Thoracic aorta (tissue), 2 donors: ENCODE measurements at places on chromosomes 1 and 21. TPM values are rescaled to one million over a fixed set of nuclear protein-coding genes. Genes with fewer than 3 reads are reported as not detected.

- DNase-seq: no peak
- no peaks in the 10 kb centered on the region for H3K4me1 ChIP-seq
- H3K4me3 ChIP-seq: no peak overlapping the region
- no peaks in the 10 kb centered on the region for H3K27me3 ChIP-seq
- no peaks in the 10 kb centered on the region for H3K36me3 ChIP-seq
- H3K27ac ChIP-seq: no peak overlapping the region
These were observed 196.2 kb upstream of the APP start for GRCh38 chr21:26366781-26367180.

GRCh38 chr21:15197696-15198095, 132.9 kb upstream of the NRIP1 start:
- H3K27ac ChIP-seq: no peak overlapping the region
- H3K36me3 ChIP-seq: no peaks in the 10 kb centered on the region
- no peaks in the 10 kb centered on the region for H3K27me3 ChIP-seq

DNA sequence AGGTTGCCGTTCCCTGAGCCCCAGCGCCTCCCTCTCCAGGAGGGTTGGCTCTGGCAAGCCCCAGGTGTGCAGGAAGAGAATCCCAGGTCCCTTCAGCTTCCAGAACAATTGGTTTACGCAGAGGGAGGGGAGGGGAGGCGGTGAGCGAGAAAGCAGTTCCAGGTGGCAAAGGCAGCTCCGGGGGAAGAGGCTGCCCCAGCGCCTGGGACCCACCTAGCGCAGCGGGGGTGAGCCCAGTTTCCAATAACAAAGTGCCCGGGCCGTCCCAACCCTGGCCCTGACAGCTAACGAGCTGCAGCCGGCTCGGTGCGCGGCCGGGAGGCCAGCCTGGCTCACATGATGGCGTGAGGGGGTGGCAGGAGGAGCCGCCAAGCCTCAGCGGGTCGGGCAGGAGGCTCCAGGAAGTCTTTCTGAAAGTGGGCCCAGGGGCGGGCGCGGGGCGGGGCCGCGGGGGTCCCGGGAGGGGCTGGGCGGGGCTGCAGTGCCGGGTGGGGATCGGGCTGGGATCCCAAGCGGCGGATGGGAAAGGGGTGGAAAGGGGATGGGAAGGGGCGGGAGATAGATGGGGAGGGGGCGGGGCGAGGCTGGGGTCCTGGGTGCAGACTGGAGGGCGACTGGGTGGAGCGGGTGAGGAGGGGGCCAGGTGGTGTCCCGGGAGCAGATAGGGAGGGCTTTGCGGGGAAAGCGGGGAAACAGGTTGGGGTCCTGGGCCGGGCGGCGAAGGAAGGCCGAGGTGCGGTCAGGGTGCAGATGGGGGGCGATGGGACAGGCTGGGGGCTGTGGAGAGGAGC, 22.8 kb downstream of the DHRS3 start:
- DNase-seq: no peak
- no peaks in the 10 kb centered on the region for H3K27me3 ChIP-seq
- peak overlapping the region; percentile 69 for H3K4me3 ChIP-seq
- H3K36me3 ChIP-seq: peaks cover 6% of the 10 kb centered on the region
- peak overlapping the region; percentile 95 for H3K27ac ChIP-seq

The CHIA gene
- not detected for total RNA-seq

DNA sequence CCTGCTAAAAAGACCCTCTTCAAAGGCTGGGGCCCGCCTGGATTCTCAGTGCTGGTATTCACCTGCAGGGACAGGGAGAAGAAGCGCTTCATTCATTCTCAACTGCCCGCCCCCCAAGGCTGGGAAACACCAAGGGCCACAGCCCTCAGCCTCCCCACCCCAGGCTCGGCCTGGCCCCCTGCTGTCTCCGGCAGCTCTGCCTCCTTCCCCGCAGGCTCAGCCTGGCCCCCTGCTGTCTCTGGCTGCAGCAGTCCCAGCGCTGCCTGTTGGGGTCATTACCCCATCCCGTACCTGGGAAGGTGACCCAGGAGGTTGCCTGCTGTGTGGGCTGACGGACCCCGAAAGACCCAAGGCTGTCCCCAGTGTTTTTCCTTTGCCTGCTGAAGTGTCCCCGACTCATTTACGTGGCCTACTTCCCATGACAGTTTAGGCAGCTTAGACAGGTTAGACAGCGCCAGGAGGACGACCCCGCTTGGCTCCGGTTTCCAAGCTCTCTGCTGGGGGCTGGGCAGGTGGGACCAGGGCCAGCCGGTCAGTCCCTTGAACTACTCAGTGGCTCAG, 22.9 kb upstream of the CLSTN1 start:
- DNase-seq: no peak
- no peak overlapping the region for H3K4me3 ChIP-seq
- H3K4me1 ChIP-seq: peaks cover 6% of the 10 kb centered on the region
- H3K27ac ChIP-seq: no peak overlapping the region
- H3K27me3 ChIP-seq: no peaks in the 10 kb centered on the region
- peaks cover 8% of the 10 kb centered on the region for H3K36me3 ChIP-seq

- no peak overlapping the region for H3K27ac ChIP-seq
- DNase-seq: no peak
- peaks cover 8% of the 10 kb centered on the region for H3K4me1 ChIP-seq
- peak overlapping the region; percentile 24 for H3K4me3 ChIP-seq
These were observed 26.6 kb downstream of the TTC39A start for GRCh38 chr1:51303751-51304251.

The SLC37A1 gene
- 9.6 TPM for total RNA-seq

DNA sequence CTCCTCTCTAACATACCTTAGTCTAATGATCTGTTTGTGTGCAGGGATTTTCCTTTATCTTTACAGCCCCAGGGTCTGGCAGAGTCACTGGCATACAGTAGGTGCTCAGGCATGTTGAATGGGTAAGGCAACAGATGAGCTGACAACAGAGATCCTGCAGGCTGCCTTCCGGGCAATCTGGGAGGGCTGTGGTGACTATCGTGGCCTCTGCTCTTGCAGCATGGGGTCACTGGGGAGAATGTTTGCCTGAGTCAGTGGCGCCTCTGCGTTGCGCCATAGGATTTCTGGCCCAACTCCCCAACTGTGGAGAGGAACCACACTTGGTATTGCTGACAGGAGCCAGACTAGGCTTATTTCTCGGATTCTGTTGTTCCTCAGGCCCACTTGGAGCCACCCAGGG, 93.8 kb downstream of the LAMC2 start:
- peak overlapping the region; percentile 3 for H3K27ac ChIP-seq
- H3K36me3 ChIP-seq: no peaks in the 10 kb centered on the region
- H3K4me1 ChIP-seq: peaks cover 20% of the 10 kb centered on the region
- H3K4me3 ChIP-seq: no peak overlapping the region
- H3K27me3 ChIP-seq: no peaks in the 10 kb centered on the region

The KRTAP19-4 gene
- not detected for total RNA-seq

- DNase-seq: no peak
- no peak overlapping the region for H3K27ac ChIP-seq
- H3K36me3 ChIP-seq: no peaks in the 10 kb centered on the region
These were observed 407.4 kb downstream of the NTNG1 start for GRCh38 chr1:107548276-107548675.

The LRRC38 gene
- total RNA-seq: not detected

The IGSF9 gene
- 0.99 TPM for total RNA-seq

DNA sequence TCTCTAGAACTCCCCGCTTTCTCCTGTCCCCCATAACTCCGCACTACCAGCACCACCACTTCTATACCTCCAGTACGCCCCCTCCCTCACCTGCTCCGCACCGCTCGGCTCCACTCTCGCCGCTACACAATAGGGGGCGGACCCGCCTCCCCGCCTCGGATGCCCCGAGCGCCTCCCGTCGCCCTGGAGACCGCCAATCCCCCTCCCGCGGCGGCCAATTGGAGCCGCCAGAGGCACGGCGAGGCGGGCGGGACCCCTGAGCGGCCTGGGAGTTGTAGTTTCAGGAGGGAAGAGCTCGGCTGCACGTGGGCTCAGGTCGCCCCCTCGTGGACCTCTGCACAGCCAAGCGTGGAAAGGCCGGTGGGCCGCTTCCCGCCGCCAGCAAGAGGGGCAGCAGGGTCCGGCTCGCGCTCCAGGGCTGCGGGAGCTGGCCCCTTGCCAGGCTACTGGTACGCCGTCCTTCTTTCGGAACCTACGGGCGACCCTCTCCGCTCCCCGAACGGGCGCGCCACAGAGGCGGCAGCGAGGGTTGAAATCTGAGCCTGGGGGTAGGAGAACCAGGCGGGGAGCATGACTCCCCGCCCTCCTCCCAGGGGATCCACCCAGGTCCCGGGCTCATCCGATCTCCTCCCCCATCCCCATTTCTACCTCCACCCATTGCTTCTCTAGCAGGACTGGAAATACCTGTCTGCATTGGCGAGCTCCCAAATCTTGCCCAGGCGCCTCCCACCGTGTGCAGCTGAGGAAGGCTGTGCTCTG, at the start of gene IGSF9:
Gene IGSF9, minus strand, starts transcription at position 131 of the 759 bp plus-strand sequence. CDS start 2,159 bp downstream, outside the sequence.
- no peak within 1 kb of the TSS for H3K27ac ChIP-seq
- no peaks in the 10 kb centered on the region for H3K36me3 ChIP-seq
- DNase-seq: no peak
- H3K4me1 ChIP-seq: peaks cover 14% of the 10 kb centered on the region
- H3K27me3 ChIP-seq: no peaks in the 10 kb centered on the region

The TSTD1 gene
- 19.9 TPM for total RNA-seq

The OR10Z1 gene
- not detected for total RNA-seq

DNA sequence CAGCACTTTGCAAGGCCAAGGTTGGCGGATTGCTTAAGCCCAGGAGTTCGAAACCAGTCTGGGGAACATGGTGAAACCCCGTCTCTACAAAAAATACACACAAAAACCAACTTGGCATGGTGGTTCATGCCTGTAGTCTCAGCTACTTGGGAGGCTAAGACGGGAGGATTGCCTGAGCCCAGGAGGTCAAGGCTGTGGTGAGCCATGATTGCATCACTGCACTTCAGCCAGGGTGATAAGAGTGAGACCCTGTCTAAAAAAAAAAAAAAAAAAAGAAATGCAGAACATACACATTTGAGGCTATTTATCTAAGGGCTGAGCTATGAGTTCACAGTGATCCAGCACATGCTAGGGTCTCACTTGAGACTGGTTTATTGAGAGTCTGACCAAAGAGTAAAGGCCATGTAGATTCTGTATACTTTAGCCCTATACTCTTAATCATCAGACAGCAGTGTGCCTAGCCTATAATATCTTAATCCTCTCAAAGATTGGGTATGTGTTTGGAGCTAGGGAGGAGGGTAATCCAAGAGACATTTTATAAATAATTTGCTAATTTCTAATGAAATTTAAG, 23.9 kb downstream of the RNF2 start:
- no peaks in the 10 kb centered on the region for H3K36me3 ChIP-seq
- H3K27me3 ChIP-seq: no peaks in the 10 kb centered on the region
- peaks cover 17% of the 10 kb centered on the region for H3K4me1 ChIP-seq

GRCh38 chr21:14862794-14863720, 201.7 kb downstream of the NRIP1 start:
- H3K4me3 ChIP-seq: no peak overlapping the region
- no peaks in the 10 kb centered on the region for H3K36me3 ChIP-seq
- no peak overlapping the region for H3K27ac ChIP-seq
- no peaks in the 10 kb centered on the region for H3K4me1 ChIP-seq
- DNase-seq: no peak

- peaks cover 60% of the 10 kb centered on the region for H3K4me1 ChIP-seq
- H3K27me3 ChIP-seq: no peaks in the 10 kb centered on the region
- H3K4me3 ChIP-seq: no peak overlapping the region
- no peaks in the 10 kb centered on the region for H3K36me3 ChIP-seq
These were observed 15.1 kb upstream of the ECE1 start for GRCh38 chr1:21305155-21305899.

DNA sequence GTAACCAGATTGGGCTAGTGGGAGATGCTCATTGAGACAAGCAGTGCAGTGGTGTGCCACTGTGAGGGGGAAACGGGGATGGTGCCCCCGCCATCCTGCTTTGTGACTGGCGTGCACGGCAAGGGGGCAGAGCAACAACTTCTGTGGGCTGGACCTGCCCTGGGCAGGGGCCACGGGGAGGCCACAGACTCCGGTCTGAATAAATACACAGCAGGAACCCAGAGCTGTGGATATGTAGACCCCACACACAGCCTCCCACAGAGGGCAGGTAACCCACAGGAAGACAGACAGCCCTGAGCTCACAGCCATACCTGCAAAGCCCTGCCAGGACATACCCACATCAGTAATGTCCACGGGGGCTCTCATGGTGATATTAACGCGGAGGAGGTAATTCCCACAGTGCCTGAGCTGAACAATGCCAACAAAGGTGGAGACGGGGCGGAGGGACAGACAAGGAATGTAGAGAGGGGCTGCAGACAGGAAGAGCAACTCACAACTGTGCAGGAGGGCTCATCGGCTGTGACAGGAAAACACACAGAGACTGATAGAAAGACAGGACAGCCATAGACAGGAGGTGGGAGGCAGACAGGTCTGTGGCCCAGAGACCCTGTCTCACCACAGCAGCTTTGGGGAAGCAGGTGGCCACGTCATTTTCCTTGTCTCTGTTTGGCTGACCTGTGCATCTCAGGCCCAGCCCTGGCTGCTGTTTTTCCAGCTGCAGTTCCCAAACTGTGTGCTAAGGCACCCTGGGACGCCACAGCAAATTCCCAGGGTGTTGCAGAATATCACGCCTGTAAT, 4.9 kb upstream of the WNT3A start:
- H3K36me3 ChIP-seq: no peaks in the 10 kb centered on the region
- H3K4me3 ChIP-seq: no peak overlapping the region
- H3K4me1 ChIP-seq: peaks cover under 1% of the 10 kb centered on the region
- DNase-seq: no peak

- H3K27ac ChIP-seq: peak overlapping the region; percentile 63
- no peak for DNase-seq
- no peaks in the 10 kb centered on the region for H3K27me3 ChIP-seq
- H3K4me3 ChIP-seq: peak overlapping the region; percentile 91
These were observed 1.6 kb upstream of the S1PR1 start for GRCh38 chr1:101235216-101235695.

DNA sequence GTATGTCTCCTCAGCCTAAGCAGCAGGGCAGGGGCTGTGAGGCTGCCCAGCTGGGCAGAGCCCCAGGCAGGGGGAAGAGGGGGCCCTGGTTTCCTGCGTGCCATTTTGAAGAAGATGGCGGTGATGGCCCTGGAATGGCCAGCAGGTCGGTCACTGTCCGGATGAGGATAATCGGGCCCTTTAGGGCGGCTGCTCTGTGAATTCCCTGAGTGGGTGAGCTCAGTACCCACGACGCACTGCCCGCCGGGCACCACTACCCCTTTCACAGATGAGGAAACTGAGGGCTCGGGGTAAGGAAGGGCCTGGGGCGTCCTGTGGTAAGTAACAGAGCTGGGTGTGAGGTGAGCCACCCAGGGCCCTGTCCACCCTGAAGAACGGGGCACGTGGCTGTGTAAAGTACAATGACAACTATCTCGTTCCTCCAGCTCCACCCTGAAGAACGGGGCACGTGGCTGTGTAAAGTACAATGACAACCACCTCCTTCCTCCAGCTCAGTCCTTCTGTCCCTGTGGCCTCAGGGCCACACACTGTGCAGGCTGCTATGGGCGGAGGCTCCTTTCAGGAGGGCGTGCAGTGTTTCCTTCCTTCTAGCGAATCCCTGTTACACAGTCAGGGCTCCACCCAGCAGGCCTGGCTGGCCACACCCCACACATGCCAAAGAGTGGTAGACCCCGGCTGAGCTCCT, 23.2 kb downstream of the ITGB2 start:
- no peak for DNase-seq
- no peaks in the 10 kb centered on the region for H3K27me3 ChIP-seq
- no peaks in the 10 kb centered on the region for H3K4me1 ChIP-seq
- H3K27ac ChIP-seq: no peak overlapping the region
- no peak overlapping the region for H3K4me3 ChIP-seq
- H3K36me3 ChIP-seq: peaks cover 3% of the 10 kb centered on the region

GRCh38 chr1:219092206-219092605, 81.5 kb upstream of the LYPLAL1 start:
- no peaks in the 10 kb centered on the region for H3K36me3 ChIP-seq
- no peak overlapping the region for H3K4me3 ChIP-seq
- H3K4me1 ChIP-seq: no peaks in the 10 kb centered on the region
- no peak overlapping the region for H3K27ac ChIP-seq
- no peaks in the 10 kb centered on the region for H3K27me3 ChIP-seq
